HCT116 (cell line): ENCODE measurements at places on chromosomes 6 and 20. TPM values are rescaled to one million over a fixed set of nuclear protein-coding genes. Genes with fewer than 3 reads are reported as not detected.

Gene AVP
- total RNA-seq = not detected

Gene GLP1R
- total RNA-seq = not detected

Gene OPRL1
- total RNA-seq = 1.6 TPM

Gene TNFAIP3
- 4.4 TPM for total RNA-seq

Gene ABHD16B
- total RNA-seq = not detected

Gene FNDC1
- 0.07 TPM for total RNA-seq

DNA sequence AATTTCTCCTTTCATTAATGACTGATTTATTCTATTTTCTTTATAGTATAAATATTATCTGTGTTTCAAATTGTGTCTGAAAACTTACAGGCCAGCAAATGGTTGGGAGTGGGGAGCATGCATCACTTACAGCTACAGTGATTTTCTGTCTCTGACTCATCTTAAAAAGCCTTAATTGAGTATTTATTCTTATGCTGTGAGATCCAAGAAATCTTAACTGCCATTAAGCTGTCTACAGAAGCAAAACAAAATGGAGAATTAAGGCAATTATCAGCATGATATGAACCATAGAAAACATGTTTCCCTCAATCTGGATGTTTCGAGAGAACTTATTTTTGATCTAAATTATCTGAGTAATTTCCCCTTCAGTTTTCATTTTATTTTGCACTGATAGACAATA, 831.2 kb downstream of the KIF16B start:
- no peaks in the 10 kb centered on the region for H3K4me1 ChIP-seq
- H3K4me3 ChIP-seq = no peak overlapping the region
- no peaks in the 10 kb centered on the region for H3K36me3 ChIP-seq
- no peak overlapping the region for H3K27ac ChIP-seq

DNA sequence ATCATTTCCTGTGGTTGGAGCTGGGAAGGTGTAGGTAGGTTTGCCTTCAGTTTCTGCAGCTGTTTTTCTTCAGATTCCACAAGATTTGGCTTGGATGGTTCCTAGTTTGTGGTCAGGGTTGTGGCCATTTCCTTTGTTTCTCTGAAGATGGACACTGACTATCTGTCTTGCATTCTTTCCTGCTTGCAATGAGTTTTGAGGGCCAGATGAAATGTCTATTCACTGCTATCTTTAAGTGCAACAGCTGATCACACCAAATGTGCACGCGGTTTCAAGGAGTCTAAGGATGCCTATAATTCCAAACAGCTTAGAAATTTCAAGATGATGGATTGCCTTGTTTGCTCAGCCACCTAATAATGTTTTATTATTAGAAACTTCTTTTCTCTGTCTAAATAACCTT, 28.4 kb downstream of the IL20RA start:
- no peak overlapping the region for H3K27ac ChIP-seq
- no peaks in the 10 kb centered on the region for H3K4me1 ChIP-seq
- H3K27me3 ChIP-seq = no peaks in the 10 kb centered on the region
- DNase-seq = no peak
- H3K4me3 ChIP-seq = no peak overlapping the region
- H3K36me3 ChIP-seq = no peaks in the 10 kb centered on the region

DNA sequence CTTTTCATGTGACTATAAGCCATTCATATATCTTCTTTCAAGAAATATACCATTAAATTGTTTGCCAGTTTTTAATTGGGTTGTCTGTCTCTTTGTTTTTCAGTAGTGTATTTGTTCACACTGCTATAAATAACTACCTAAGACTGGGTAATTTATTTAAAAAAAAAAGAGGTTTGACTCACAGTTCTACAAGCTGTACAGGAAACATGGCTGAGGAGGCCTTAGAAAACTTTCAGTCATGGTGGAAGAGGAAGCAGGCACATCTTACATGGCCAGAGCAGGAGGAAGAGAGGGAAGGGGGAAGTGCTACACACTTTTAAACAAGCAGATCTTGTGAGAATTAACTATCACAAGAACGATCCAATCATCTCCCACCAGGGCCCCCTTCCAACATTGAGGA, 255.3 kb downstream of the EPM2A start:
- H3K27ac ChIP-seq = no peak overlapping the region
- peaks cover 10% of the 10 kb centered on the region; the same call in 1 of the 2 replicates for H3K4me1 ChIP-seq
- no peaks in the 10 kb centered on the region for H3K27me3 ChIP-seq
- no peak for DNase-seq
- H3K4me3 ChIP-seq = no peak overlapping the region

GRCh38 chr6:6003621-6004366, 2.9 kb downstream of the NRN1 start:
- no peaks in the 10 kb centered on the region for H3K36me3 ChIP-seq
- H3K4me3 ChIP-seq = no peak overlapping the region
- H3K4me1 ChIP-seq = peaks cover 10% of the 10 kb centered on the region
- DNase-seq = no peak

GRCh38 chr6:99467509-99468106, 42.5 kb upstream of the PNISR start:
- no peaks in the 10 kb centered on the region for H3K4me1 ChIP-seq
- no peaks in the 10 kb centered on the region for H3K27me3 ChIP-seq
- no peak overlapping the region for H3K27ac ChIP-seq
- no peak for DNase-seq

DNA sequence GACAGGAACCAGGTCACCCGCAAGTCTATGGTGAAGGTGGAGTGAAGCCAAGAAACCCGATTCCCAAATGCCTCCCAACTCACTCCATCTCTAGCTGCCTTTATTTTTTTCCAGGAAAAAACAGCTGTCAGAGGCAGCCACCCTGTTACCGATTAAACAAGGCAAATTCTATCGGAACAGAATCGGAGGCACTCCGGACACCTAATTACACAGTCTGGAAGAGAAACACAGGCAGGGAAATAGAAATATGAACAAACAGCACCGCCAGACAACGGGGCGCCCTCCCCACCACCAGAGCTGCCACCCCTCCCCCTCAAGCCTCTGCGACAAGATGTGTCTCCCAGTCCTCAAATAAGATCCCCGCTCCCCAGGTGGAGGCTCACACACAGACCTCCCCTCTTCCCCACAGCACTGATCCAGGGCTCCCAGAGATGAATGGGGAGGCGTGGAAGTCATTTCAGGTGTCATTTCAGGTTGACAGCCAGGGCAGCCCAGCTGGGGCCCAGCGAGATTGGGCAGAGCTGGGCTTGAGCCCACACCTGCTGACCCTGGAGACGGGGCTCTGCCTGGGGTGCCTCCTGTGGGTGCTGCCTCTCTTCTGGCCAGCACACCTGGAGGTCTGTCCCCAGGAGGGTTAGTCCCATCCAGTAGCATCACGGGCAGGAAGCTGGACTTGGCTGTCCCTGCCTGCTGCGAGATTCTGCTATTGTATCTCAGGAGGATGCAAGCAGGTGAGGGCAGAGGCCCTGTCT, 19.8 kb upstream of the VSTM2L start:
- H3K27ac ChIP-seq = no peak overlapping the region
- no peaks in the 10 kb centered on the region for H3K27me3 ChIP-seq
- H3K36me3 ChIP-seq = no peaks in the 10 kb centered on the region

- H3K36me3 ChIP-seq = no peaks in the 10 kb centered on the region
- DNase-seq = no peak
- no peak overlapping the region for H3K4me3 ChIP-seq
- H3K27ac ChIP-seq = no peak overlapping the region
- H3K27me3 ChIP-seq = 0 out of 2 replicates have a peak, but pooled peaks cover 3% of the 10 kb centered on the region
Measured at GRCh38 chr20:23021541-23021940, 13.6 kb upstream of the SSTR4 start.

DNA sequence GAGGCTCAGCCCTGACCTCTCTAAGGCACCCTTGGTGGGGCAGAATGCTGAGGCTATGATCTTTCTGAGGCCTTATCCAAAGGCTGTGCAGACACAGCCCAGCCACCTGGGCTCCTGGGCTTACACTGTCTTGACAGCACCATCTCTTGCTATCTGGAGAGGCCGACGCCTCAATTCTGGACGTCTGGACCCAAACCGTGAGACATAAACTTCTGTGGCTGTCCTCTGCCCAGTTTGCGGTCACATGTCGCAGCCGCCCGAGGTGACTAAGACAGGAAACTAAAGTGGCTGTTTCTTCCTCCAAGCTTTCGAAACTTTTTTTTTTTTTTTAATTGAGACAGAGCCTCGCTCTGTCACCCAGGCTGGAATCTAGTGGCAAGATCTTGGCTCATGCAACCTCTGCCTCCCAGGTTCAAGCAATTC, 49.3 kb downstream of the PRR18 start:
- no peak overlapping the region for H3K4me3 ChIP-seq
- H3K4me1 ChIP-seq = no peaks in the 10 kb centered on the region
- no peak for DNase-seq
- no peaks in the 10 kb centered on the region for H3K36me3 ChIP-seq
- no peaks in the 10 kb centered on the region for H3K27me3 ChIP-seq
- H3K27ac ChIP-seq = no peak overlapping the region

DNA sequence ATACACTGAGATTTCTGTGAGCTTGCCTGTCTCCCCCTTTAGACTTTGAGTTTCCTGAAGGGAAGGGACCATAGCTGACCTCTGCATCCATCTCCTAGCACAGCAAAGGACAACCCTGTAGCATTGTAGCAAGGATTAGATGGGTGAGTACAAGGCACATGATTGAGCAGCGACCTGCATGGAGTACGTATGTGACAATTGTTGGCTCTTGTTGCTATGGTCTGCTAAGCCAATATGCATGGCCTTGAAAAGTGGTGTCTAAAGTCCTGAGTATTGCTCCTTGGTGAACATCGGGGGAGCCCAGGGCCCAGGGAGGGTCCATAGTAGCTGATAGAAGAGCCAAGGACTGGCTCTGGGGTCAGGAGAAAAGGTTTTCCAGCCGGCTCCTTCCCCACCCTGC, 365.0 kb upstream of the CHD6 start:
- no peaks in the 10 kb centered on the region for H3K4me1 ChIP-seq
- no peak overlapping the region for H3K27ac ChIP-seq
- H3K4me3 ChIP-seq = no peak overlapping the region
- no peak for DNase-seq

DNA sequence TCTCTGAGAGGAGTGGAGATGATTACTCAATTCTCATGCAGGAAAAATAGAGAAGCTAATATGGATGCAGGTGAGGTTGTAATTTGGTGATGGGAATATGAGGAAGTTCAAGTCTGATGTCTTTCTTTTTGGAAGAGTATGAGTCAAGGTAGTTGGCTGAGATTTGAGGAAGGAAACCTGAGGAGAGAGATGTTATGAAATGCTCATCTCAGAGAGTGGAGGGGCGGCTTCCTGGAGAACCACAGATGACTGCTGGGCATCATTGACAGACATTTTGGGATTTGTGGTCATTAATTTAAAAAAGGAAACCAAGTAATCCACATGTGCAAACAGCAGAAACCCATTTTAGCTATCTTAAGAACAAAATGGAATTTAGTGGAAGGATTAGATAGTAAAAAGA, 72.5 kb upstream of the UST start:
- no peak overlapping the region for H3K4me3 ChIP-seq
- H3K4me1 ChIP-seq = no peaks in the 10 kb centered on the region
- no peaks in the 10 kb centered on the region for H3K36me3 ChIP-seq
- H3K27me3 ChIP-seq = no peaks in the 10 kb centered on the region

- H3K27ac ChIP-seq = no peak overlapping the region
- no peaks in the 10 kb centered on the region for H3K36me3 ChIP-seq
- no peak for DNase-seq
- H3K27me3 ChIP-seq = no peaks in the 10 kb centered on the region
- no peak overlapping the region for H3K4me3 ChIP-seq
Measured at GRCh38 chr20:16351415-16351814, 221.8 kb downstream of the KIF16B start.

GRCh38 chr6:2579804-2580570, 170.7 kb downstream of the MYLK4 start:
- H3K4me3 ChIP-seq = no peak overlapping the region
- H3K27ac ChIP-seq = no peak overlapping the region
- no peaks in the 10 kb centered on the region for H3K27me3 ChIP-seq
- peaks cover 15% of the 10 kb centered on the region for H3K4me1 ChIP-seq

GRCh38 chr20:9496155-9496554, 18.2 kb upstream of the LAMP5 start:
- no peak overlapping the region for H3K4me3 ChIP-seq
- peaks cover 28% of the 10 kb centered on the region for H3K27me3 ChIP-seq
- no peaks in the 10 kb centered on the region for H3K4me1 ChIP-seq
- DNase-seq = no peak
